Stimulated activated CD8-positive, alpha-beta memory T cell treated with anti-CD3 and anti-CD28 coated beads, Interleukin-7, amount 100 ng/mL, for 4 hours (primary cell): ENCODE measurements at places on chromosomes 16 and 17.

GRCh38 chr17:19756546-19756945 lies 8.4 kb upstream of the ALDH3A1 start:
- no peak for DNase-seq

DNA sequence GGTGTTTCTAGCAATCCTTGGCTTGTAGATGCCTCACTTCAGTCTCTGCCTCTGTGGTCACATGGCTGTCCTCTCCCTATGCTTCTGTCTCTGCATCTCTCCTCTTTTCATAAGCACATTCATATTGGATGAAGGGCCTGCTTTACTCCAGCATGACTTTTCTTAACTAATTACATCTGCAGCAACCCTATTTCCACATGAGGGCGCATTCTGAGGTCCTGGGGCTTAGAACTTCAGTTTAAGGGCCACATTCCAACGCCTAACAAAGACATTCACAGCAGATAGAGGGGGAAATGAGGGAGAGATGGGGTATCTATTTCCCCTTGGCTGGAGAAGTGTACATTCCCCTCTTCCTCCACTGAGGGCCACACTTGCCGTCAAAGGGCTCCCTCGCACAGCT lies 489.1 kb upstream of the SALL1 start:
- no peak for DNase-seq

GRCh38 chr16:86697715-86698114 lies 119.4 kb downstream of the FOXL1 start:
- DNase-seq, result no peak

- DNase-seq, result no peak
Observed at GRCh38 chr17:35998756-35999155, 2.6 kb downstream of the CCL15 start.

DNA sequence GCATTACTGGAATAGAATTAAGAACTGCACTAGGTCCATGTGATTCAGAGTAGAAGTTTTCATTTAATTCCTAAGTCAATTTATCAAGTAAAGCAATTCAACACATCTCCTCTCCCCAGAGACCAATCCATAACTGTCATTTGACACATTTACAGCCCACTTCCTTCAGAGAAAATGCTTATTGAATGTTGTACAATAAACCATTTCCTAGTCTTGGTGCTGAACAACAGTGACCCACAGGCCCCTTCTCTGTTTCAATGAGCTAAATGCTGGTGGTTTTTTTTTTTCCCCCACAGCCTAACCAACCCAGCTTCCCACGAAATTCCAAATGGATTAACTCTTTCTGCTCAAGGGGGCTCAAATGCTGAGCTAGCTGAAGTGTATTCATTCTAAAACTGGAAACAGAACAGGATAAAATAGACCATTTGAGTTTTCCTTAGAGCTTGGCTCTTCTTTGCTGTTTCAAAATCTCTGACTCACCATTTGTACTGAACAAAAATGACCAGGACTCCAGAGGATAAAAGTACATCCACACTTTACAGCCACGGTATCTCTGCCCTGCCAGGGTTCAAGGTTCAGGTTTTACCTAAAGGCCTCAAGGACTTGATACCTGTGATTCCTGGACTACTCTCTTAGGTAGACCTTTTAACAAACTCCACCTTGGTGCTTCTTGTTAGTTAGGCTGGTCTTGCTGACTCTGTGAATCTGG lies 62.3 kb downstream of the TMEM100 start:
- no peak for DNase-seq

DNA sequence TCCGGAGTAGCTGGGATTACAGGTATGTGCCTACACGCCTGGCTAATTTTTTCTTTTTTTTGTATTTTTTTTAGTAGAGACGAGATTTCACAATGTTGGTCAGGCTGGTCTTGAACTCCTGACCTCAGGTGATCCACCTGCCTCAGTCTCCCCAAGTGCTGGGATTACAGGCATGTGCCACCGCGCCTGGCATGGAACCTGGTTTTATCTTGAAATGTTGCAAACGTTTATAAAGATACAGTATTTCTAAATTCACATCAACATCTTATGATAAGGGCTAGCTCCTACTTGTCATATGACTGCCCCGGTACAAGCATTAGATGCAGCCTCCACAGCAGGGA lies 1.5 kb upstream of the IST1 start:
- no peak for DNase-seq
